ENCODE measurements at places on chromosomes 4 and X.

DNA sequence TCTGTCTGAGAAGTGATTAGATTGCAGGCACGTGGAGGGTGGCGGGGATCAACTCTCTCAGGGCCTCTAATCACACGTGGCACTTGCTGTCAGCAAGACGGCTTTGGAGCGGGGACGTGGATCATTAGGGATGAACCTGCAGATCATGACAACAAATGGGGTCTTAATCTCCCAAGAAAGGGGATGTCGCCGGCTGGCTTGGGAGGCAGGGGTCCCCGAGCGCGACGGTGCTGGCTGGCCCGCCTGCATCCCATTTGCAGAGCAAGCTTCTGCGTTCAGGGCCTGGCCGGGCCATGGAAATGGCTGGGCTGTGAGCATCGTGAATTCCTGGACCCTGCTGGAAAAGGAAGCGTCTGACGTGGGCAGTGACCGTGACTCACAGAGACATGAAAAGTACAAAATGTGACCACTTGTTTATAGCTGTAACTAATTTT lies 85.1 kb upstream of the SHOX start:
- DNase-seq: no peak

GRCh38 chrX:101676571-101676970 lies 16.9 kb upstream of the ARMCX2 start:
- no peak for DNase-seq

- no peak for DNase-seq
These were observed 275.2 kb upstream of the FAT4 start for GRCh38 chr4:125039550-125039949.

DNA sequence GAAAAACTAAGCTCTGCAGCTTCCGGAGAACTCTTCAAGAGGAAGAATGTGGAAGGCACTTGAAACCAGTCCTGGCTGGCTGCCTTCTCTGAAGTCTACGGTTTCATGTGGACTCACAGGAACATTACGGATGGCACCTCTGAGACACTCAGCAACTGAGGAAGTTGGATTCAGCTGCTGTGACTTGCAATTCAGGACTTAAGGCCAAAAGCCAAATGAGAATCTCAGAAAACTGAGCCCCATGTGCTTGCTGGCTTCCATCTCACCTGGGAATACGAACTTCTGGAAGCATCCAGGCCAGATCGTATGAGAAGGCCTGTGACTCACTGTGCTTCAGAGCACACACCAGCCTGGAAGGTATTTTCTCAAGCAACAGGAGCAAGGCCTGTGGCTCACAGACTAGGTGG lies 107.8 kb upstream of the GPC4 start:
- DNase-seq: no peak

- DNase-seq: no peak
These were observed 79.5 kb downstream of the HMGB2 start for GRCh38 chr4:173254646-173255045.

- no peak for DNase-seq
These were observed 123.4 kb downstream of the FAM13A start for GRCh38 chr4:88933414-88934160.

GRCh38 chrX:150873616-150874015 lies 24.9 kb downstream of the CD99L2 start:
- no peak for DNase-seq

Data from T-helper 17 cell (primary cell).